ENCODE measurements at places on chromosomes 1 and 21. TPM values are rescaled to one million over a fixed set of nuclear protein-coding genes. Genes with fewer than 3 reads are reported as not detected.

OR2T5 gene
- not detected for total RNA-seq

NR1I3 gene
- total RNA-seq: not detected

NUDT4B gene
- total RNA-seq: not detected

C21orf91 gene
- total RNA-seq: 33.9 TPM

PPCS gene
- total RNA-seq: 24.5 TPM

OLFML3 gene
- total RNA-seq: 55.3 TPM

KCND3 gene
- 0.61 TPM for total RNA-seq

LDLRAD1 gene
- total RNA-seq: not detected

KRTAP10-9 gene
- total RNA-seq: not detected

S100A14 gene
- 1.4 TPM for total RNA-seq

FNDC10 gene
- total RNA-seq: 19.0 TPM

CTH gene
- 34.5 TPM for total RNA-seq

ABCG1 gene
- total RNA-seq: 4.0 TPM

SPRR2F gene
- total RNA-seq: 1.0 TPM

TLCD4 gene
- total RNA-seq: 3.5 TPM

KLHDC9 gene
- total RNA-seq: 6.5 TPM

PRAMEF15 gene
- total RNA-seq: not detected

DAB1 gene
- total RNA-seq: 11.8 TPM

RPE65 gene
- total RNA-seq: not detected

NMNAT2 gene
- total RNA-seq: 20.9 TPM

HHIPL2 gene
- total RNA-seq: not detected

SH2D5 gene
- total RNA-seq: 18.4 TPM

CELSR2 gene
- 28.0 TPM for total RNA-seq

MPZL1 gene
- 128 TPM for total RNA-seq

OR2L13 gene
- total RNA-seq: not detected

LAMC2 gene
- 12.9 TPM for total RNA-seq

NDUFV3 gene
- 47.1 TPM for total RNA-seq

LYPD8 gene
- not detected for total RNA-seq

SYT14 gene
- 16.7 TPM for total RNA-seq

DNAJC28 gene
- 4.3 TPM for total RNA-seq

ANXA9 gene
- 1.5 TPM for total RNA-seq

RSPH1 gene
- not detected for total RNA-seq

EVA1C gene
- total RNA-seq: 4.3 TPM

AMY1A gene
- total RNA-seq: not detected

Data from H1 (cell line).